Naive thymus-derived CD4-positive, alpha-beta T cell (primary cell): ENCODE measurements at places on chromosomes 6 and 20. TPM values are rescaled to one million over a fixed set of nuclear protein-coding genes. Genes with fewer than 3 reads are reported as not detected.

The PEX6 gene
- 18.6 TPM for total RNA-seq

The AURKA gene
- 44.1 and 47.5 TPM in 2 replicates for total RNA-seq

The ZNF391 gene
- 0.19 and 0.53 TPM in 2 replicates for total RNA-seq

The TRIM15 gene
- not detected for total RNA-seq

GRCh38 chr6:35343092-35343834 lies 905 bp downstream of the PPARD start:
- peak overlapping the region; percentile 97 for H3K27ac ChIP-seq
- peaks cover 40% of the 10 kb centered on the region for H3K4me1 ChIP-seq
- no peaks in the 10 kb centered on the region for H3K36me3 ChIP-seq
- H3K27me3 ChIP-seq, result no peaks in the 10 kb centered on the region
- DNase-seq, result no peak

The SLC24A3 gene
- total RNA-seq, result not detected in 2 replicates

The TNFRSF6B gene
- not detected for total RNA-seq

DNA sequence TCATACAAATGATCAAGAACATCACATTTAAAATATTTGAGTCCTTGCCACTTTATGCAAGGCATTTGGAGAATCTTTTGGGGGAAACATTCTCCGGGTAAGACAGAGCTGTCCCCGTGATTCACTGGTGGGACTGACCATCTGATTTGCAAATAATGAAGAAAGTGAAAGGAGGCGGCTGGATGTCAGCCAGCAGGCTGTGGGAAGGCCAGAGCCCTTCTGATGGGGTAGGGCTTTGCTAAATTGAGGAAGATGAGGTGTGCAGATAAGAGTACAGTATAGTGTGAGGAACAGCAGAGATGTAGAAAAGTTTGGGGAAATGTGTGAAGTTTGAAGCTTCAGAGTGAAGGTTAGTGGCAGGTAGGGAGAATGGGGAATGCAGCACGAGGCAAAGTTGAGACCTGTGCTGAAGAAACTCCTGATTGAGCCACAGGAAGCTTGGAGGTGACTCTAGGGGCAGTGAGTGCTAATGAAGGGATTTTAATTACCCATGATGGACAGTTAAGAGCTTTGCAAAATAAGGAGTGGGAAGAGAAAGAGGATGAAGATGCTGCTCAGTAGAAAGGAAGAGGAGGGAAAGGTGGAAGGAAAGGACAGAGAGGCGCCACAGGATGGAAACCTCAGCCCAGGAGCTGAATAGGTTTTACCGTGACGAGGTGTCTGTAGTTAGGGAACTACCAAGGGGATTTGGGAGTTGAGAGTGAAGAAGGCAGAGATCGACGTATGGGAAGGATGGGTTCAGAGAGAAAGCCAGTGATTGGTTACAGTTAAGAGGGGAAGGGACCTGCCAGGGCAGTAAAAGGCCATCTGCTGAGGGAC lies 68.7 kb downstream of the SNX9 start:
- H3K4me3 ChIP-seq, result no peak overlapping the region
- H3K27me3 ChIP-seq, result no peaks in the 10 kb centered on the region
- H3K4me1 ChIP-seq, result no peaks in the 10 kb centered on the region
- H3K27ac ChIP-seq, result peak overlapping the region; percentile 61

The CALHM4 gene
- total RNA-seq, result not detected

- peaks cover 87% of the 10 kb centered on the region for H3K4me1 ChIP-seq
- H3K36me3 ChIP-seq, result peaks cover 35% of the 10 kb centered on the region
- H3K27ac ChIP-seq, result peak overlapping the region; percentile 84
- H3K27me3 ChIP-seq, result no peaks in the 10 kb centered on the region
Observed at GRCh38 chr20:32512047-32512385, 73.1 kb downstream of the NOL4L start.

DNA sequence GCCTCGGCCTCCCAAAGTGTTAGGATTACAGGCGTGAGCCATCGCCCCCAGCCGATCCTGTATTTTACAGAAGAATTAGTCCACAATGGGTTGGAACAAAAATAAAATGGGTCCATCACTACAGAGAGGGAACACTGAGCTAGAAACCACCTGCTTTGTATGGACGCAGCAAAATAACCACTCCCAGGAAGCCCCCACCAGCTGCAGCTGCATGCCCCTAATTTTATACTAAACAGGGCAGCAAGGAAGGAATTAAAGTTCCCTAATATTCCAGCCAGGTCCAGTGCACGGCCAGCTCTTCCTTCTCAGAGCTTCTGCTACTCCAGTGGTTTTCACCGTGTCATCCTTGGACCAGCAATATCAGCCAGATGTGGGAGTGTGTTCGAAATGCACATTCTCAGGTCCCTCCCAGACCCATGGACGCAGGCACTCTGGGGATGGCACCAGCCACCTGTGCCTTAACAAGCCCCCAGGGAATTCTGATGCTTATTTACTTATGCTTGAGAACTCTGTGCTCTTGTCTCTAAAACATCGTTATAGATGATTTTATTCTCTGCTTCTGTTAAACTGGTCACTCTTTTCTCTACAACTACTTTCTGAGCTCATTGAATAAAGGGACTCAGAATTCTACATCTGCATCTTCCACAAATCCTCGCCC lies 189.5 kb upstream of the SLC24A3 start:
- no peak overlapping the region for H3K27ac ChIP-seq
- no peaks in the 10 kb centered on the region for H3K4me1 ChIP-seq
- DNase-seq, result no peak
- no peak overlapping the region for H3K4me3 ChIP-seq
- H3K27me3 ChIP-seq, result no peaks in the 10 kb centered on the region
- H3K36me3 ChIP-seq, result no peaks in the 10 kb centered on the region

DNA sequence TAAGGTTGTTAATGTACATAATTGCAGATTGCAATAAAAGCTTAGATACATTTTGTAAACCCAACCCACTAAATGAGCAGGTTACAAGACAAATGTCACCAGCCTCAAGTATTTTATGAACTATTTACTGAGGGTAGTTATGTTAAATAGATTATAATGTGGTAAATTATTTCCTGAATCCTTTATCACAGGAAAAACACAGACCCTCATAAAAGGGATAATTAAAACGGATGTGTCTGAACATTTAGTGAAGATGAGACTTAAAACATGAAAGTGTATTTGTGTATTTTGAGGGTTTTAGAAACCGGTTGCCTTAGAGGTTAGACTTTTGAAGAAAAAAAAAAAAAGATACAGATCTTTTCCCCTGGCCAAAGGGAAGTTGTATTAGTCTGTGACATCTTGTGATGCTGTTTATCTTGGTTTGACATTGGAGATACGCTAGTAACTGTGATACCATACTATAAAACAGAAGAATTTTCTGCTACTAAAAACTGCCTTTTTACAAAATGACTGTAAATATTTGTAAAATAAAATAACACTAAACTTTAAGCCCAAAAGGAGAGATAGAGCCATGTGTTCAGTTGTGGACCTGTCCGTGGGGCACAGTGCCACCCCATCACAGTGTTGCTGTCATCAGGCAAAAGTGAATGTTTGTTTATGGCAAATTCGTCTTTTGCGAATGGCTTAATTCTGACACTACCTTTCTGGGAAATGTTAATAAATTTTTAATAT lies 9.7 kb downstream of the DYNLT1 start:
- no peak for DNase-seq
- no peak overlapping the region for H3K4me3 ChIP-seq
- H3K4me1 ChIP-seq, result peaks cover 28% of the 10 kb centered on the region

DNA sequence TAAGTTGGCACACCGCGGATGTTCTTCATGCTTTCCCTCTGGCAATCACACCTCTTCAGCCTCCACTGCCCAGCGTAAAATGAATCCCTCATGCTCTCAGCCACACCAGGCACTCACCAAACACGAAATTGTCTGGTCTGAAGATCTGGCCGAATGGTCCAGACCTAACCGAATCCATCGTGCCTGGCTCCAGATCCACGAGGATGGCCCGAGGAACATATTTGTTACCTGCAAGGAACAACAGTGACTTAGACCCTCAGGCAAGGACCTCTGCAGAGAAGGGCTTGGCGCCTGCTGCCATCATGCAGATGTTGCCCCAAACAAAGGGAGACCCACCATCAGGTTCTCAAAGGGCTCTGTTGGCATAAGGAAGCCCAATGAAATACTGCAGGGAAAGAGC lies 1.4 kb downstream of the TUBB2B start:
- no peaks in the 10 kb centered on the region for H3K36me3 ChIP-seq
- H3K27ac ChIP-seq, result no peak overlapping the region
- no peak overlapping the region for H3K4me3 ChIP-seq
- H3K27me3 ChIP-seq, result peaks cover 23% of the 10 kb centered on the region

GRCh38 chr6:106872049-106872448 lies 102.5 kb downstream of the CD24 start:
- DNase-seq, result no peak
- H3K36me3 ChIP-seq, result no peaks in the 10 kb centered on the region
- H3K4me1 ChIP-seq, result no peaks in the 10 kb centered on the region
- H3K27me3 ChIP-seq, result no peaks in the 10 kb centered on the region
- H3K4me3 ChIP-seq, result no peak overlapping the region
- H3K27ac ChIP-seq, result no peak overlapping the region

DNA sequence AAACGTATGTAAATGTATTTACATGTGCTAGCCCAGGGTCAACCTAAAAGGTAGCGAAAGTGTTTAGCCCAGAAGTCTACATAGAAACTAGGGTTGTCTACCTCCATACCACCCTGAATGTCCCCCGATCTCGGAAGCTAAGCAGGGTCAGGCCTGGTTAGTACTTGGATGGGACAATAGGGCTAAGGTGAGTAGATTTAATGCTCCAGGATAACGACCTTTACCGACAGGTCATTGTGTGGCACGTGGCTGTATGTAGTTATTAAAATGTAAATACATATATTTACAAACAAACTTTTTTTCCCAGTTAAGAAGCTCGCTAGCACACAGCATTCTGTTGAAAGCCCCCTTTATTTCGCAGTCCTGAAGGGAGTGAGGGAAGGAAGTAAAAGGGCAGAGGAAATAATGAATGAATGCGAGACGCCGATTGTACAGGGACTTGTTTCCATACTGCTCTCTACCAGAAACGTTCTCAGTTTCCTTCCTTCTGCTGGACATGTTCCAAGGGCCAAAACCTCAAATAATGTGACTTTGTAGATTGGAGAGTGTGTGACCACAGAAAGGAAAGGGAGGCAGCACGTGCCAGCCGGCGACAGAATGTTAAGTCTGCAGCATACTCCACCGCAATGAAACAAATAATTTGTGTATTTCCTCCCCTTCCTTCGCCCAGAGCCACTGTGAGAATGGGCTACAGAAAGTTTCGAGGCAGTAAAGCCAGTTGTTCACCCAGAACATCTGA lies 612 bp downstream of the ADAT2 start:
- H3K36me3 ChIP-seq, result peaks cover 4% of the 10 kb centered on the region
- H3K27ac ChIP-seq, result peak overlapping the region; percentile 80
- peak overlapping the region; percentile 89 for H3K4me3 ChIP-seq
- DNase-seq, result peak; percentile 38
- H3K27me3 ChIP-seq, result no peaks in the 10 kb centered on the region

- H3K4me1 ChIP-seq, result no peaks in the 10 kb centered on the region
- DNase-seq, result no peak
- H3K27me3 ChIP-seq, result no peaks in the 10 kb centered on the region
- H3K4me3 ChIP-seq, result no peak overlapping the region
Observed at GRCh38 chr6:83767033-83767432, 58.1 kb upstream of the SNAP91 start.

DNA sequence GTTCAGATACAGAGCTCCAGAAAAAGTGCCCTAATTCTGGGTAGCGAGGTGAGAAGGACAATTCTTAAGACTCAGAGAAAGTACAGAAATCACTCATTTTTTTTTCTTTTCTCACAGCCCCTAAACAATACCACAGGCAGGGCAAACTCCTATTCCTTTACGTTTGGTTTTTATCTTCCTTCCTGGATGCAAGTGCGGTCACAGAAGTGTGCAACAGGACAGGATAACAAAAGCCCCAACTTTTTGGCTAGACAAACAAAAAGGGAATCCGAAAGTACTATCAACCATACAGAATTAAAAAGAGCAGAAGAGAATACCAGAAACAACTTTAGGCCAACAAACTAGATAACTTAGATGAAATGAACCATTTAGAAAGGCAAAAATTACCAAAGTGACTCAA lies 18.4 kb upstream of the BEND6 start:
- H3K27me3 ChIP-seq, result no peaks in the 10 kb centered on the region
- H3K36me3 ChIP-seq, result no peaks in the 10 kb centered on the region
- no peak overlapping the region for H3K4me3 ChIP-seq
- no peak overlapping the region for H3K27ac ChIP-seq
- no peaks in the 10 kb centered on the region for H3K4me1 ChIP-seq

The DPPA5 gene
- total RNA-seq, result not detected

The CD109 gene
- total RNA-seq, result 11.2 and 12.3 TPM in 2 replicates

DNA sequence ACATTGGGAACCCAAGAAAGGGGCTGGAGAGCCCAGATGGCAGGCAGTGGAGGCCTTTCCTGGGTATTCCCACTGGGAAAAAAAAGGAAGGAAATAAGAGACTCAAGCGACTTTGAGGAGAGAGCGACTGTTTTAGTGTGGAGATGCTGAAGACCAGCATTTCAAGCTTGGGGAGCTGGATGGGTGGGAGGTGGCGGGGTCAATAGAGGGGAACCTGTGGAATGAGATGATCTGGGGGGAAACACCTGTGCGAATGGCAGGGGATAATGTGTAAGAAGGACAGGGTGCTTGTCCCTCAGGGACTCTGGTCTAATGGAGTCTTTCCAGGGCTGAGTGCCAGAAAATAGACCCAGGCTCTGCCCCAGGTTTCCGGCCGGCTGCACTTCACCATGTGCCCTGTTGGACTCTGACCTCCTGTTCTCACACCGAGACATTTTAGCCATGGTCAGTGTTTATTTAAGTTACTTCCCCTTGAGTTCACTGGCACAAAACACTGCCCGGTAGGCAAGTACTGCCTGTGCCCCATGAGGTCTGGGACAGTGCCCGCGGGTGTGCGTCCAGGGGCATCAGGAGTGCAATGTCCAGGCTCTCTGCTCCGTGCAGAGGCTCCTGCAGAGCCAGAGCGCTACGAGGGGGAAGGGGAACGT lies 50.4 kb upstream of the NKX2-2 start:
- H3K36me3 ChIP-seq, result no peaks in the 10 kb centered on the region
- H3K4me1 ChIP-seq, result no peaks in the 10 kb centered on the region

DNA sequence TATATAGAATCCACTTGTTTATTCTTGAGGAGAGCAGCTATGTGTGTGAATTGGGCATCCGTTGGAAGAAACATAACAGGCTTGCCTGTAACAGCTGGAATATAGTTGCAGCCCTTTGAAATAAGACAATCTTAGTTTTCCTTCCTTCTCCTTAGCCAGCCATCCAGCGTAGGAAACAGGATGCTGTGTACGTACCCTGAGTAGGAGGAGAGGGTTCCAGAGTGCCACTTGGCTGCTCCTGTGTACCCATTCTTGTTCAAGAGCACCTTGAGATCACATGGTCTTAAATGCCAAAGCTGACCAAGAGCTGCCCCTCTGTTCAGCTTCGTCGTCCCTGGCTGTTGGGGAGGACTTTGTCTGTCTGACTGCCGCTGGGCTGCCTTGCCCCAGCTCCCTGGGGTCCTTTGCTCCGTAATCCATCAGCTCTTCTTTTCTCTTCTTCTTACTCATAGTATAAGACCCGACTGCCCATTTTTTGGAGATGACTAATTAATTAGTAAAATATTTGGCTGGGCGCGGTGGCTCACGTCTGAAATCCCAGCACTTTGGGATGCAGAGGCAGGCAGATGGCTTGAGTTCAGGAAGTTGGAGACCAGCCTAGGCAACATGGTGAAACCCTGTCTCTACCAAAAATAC lies 49.0 kb downstream of the RREB1 start:
- H3K36me3 ChIP-seq, result no peaks in the 10 kb centered on the region
- H3K4me1 ChIP-seq, result peaks cover 4% of the 10 kb centered on the region
- DNase-seq, result no peak
- H3K27me3 ChIP-seq, result no peaks in the 10 kb centered on the region
- no peak overlapping the region for H3K4me3 ChIP-seq
